Activated CD8-positive, alpha-beta memory T cell treated with anti-CD3 and anti-CD28 coated beads, Interleukin-2, amount 10 ng/mL, durations not matched to agents 7 days and 5 days (primary cell): ENCODE measurements at places on chromosomes 12 and 14. TPM values are rescaled to one million over a fixed set of nuclear protein-coding genes. Genes with fewer than 3 reads are reported as not detected.

DNA sequence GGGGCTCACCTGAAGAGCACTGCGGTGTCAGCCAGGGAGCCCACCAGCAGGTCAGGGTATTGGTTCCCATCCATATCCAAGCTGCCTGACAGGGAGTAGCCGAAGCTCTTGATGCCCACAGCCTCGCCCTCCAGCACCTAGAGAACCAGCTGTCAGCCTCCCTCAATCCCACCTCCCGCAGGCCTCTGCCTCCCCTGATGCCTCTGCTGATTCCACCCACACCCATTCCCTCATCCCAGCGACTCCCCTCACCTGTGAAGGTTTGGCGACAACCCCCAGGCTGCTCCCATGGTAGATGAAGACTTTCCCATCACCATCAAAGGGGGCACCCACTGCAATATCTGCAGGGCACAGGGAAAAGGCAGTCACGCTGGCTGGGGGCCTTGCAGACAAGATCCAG, 10.0 kb downstream of the ITGA7 start:
- no peak overlapping the region for H3K4me3 ChIP-seq
- no peak overlapping the region for H3K27ac ChIP-seq
- H3K27me3 ChIP-seq: no peaks in the 10 kb centered on the region
- no peaks in the 10 kb centered on the region for H3K36me3 ChIP-seq

GRCh38 chr12:58491306-58491705, 429.0 kb downstream of the LRIG3 start:
- H3K4me1 ChIP-seq: no peaks in the 10 kb centered on the region
- no peak for DNase-seq
- H3K4me3 ChIP-seq: no peak overlapping the region
- H3K36me3 ChIP-seq: no peaks in the 10 kb centered on the region

The AQP2 gene
- total RNA-seq: not detected

The NGB gene
- not detected for total RNA-seq

- peaks cover 2% of the 10 kb centered on the region for H3K27me3 ChIP-seq
- H3K4me1 ChIP-seq: peaks cover 60% of the 10 kb centered on the region
- no peak for DNase-seq
- H3K36me3 ChIP-seq: peaks cover 6% of the 10 kb centered on the region
- no peak overlapping the region for H3K27ac ChIP-seq
These were observed 1.4 kb upstream of the RDH5 start for GRCh38 chr12:55718624-55719275.

DNA sequence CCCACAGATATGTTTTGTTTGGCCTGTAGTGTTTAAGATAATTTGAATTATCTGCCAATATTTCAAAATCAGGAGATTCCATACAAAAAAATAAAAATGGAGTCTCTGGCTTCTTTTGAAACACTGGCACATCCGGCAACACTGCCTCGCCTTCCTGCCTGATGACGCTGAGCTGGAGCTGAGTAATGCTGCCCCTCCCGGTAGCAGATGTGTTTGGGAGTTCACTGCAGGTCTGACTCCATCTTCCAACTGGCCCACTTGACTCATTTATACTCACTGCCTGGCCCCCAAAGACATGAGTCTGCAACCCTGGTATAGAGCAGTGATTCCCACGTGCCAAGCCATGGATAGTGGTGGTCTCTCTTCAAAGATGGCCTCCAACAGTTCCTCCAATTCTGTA, 7.4 kb downstream of the CIT start:
- no peak overlapping the region for H3K4me3 ChIP-seq
- peaks cover 2% of the 10 kb centered on the region for H3K4me1 ChIP-seq
- no peaks in the 10 kb centered on the region for H3K27me3 ChIP-seq
- no peak for DNase-seq

DNA sequence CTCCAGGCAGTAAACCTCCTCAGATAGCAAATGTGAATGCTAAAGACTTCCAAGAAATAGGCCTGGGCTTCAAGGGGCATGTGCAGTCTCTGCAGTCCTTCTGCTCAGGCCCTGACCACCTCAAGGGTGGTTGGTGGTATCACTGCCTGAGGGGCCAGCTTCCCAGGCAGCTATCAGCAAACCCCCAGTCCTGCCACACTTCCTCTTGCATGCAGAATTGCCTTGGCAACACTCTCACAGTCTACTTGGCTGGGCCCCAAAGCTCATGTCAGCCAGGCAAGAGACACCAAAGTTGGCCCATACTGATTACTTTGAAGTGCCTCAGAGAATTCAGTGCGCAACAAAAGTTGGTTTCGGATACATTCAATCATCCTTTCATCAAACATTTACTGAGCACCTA, 3.5 kb upstream of the ASB8 start:
- peaks cover 25% of the 10 kb centered on the region for H3K4me1 ChIP-seq
- H3K36me3 ChIP-seq: no peaks in the 10 kb centered on the region
- no peak overlapping the region for H3K27ac ChIP-seq
- H3K27me3 ChIP-seq: peaks cover 6% of the 10 kb centered on the region
- no peak for DNase-seq

DNA sequence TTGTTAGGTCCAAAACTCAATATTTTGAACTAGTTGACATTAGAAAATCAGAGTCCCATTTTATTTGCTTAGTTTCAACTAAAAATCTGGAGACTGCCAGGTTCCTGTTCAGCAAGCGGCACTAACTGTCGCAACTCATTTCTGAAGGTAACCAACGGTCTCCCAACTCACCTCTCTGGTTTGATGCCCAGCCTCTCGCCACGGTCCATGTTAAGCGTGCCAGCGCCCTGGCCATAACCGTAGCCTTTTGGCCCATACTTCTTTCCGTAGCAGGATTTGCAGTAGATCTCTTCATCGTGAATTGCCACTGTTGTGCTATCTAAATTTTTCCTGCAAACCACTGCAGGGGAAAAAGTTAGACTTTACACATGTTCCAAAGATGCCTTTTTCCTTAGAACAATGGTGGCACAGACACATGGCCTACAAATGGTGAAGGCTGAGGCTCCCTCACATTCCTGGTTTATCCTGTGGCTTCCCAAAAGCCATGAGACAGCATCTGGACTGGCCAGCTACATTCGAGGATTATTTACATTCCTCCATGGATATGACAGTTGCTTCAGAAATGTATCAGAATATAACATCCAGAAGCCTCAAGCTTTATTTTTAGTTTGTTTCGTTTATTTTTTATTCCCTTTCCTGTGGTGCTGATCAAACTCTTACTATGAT, 15.7 kb downstream of the CSRP2 start:
- no peak overlapping the region for H3K27ac ChIP-seq
- peaks cover 2% of the 10 kb centered on the region for H3K4me1 ChIP-seq
- no peak overlapping the region for H3K4me3 ChIP-seq
- H3K27me3 ChIP-seq: peaks cover 11% of the 10 kb centered on the region

- H3K27ac ChIP-seq: no peak overlapping the region
- no peaks in the 10 kb centered on the region for H3K27me3 ChIP-seq
- no peak overlapping the region for H3K4me3 ChIP-seq
- DNase-seq: no peak
These were observed 197.6 kb downstream of the AACS start for GRCh38 chr12:125262851-125263250.

DNA sequence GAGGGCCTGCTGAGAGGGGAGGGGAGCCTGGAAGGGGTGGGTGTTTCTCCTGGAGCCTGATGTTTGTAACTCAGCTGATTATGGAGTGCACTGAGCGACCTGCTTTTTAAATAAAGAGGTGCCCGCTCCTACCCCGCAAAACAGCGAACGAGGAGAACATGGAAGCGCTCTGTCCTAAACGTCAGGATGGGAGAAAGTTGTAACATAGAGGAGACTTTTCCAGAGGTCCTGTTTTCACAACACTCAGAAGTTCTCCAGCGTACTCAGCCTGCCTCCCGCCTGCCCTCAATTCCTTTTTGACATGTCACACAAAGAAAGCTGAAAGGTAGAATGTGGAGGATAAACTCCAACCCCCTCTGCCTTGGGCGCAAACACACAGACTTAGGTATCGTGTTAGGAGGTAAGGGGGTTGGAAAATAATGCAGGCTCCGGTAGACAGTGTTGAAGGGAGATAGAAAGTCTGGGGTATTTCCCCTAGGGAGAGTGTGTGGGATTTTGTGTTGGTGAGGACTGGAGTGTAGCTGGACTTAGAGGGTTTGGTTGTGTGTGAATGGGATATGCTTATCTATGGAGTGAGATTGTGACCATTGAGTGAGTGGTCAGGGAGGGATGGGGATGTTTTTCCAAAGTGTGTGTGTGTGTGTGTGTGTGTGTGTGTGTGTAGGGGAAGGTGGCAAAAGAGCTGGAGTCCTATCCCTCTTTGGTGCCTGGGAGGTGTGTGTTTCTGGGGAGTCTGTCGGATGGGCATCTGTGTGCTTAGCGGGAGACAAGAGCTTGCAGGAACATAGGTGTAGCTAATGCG, 2.1 kb downstream of the NTF3 start:
- H3K4me3 ChIP-seq: no peak overlapping the region
- no peak for DNase-seq
- H3K27ac ChIP-seq: no peak overlapping the region
- peaks cover 3% of the 10 kb centered on the region for H3K4me1 ChIP-seq
- H3K27me3 ChIP-seq: peaks cover 37% of the 10 kb centered on the region
- no peaks in the 10 kb centered on the region for H3K36me3 ChIP-seq

The DIO2 gene
- total RNA-seq: not detected

The RAN gene
- 1,047 TPM for total RNA-seq
